Substantia nigra (tissue), 51 donors: ENCODE measurements at places on chromosomes 3 and 15.

DNA sequence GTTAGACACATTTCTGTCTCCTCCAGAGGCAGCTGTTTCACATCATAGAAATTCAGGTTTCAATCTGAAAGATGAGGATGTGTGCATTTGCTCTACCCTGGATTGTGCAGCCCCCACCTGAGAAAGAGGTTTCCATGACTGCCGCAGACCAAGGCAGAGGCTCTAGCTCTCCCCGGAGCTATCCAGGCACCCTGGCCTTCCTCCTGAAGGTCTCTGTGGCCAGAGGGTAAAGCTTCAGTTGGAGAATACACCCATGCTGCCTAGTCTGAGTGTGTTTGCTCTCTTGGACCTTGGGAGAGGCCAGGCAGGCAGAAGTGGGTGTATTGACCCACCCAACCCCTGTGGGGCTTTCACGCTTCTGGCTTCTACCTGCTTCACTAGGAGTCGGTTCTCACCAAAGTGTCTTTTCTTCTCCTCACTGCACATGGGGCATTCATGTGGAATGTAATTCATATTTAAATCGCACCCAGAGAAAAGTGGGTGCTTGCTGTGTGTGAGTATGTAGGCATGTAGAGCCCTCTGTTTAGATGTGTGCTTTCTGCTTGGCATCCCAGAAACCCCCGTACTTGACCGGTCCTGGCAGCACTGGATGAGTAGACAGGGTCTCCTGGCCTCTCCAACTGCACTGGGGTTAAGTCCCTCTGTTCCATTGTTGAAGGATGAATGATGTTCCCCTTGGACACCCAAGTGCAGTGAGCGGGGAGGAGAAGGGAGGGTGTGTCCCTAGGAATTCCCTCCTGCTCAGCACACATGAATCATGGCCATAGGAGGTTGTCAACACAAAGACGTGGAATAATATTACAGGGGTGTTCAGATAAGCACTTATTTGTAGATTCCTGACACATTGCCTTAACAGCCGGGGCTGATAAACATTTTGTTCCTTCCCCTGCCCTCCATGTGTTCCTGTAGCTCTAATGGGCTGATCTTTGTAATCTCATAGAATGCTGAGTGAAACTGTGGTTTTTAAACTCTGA lies 20.3 kb upstream of the RAB6B start:
- no peak for DNase-seq

DNA sequence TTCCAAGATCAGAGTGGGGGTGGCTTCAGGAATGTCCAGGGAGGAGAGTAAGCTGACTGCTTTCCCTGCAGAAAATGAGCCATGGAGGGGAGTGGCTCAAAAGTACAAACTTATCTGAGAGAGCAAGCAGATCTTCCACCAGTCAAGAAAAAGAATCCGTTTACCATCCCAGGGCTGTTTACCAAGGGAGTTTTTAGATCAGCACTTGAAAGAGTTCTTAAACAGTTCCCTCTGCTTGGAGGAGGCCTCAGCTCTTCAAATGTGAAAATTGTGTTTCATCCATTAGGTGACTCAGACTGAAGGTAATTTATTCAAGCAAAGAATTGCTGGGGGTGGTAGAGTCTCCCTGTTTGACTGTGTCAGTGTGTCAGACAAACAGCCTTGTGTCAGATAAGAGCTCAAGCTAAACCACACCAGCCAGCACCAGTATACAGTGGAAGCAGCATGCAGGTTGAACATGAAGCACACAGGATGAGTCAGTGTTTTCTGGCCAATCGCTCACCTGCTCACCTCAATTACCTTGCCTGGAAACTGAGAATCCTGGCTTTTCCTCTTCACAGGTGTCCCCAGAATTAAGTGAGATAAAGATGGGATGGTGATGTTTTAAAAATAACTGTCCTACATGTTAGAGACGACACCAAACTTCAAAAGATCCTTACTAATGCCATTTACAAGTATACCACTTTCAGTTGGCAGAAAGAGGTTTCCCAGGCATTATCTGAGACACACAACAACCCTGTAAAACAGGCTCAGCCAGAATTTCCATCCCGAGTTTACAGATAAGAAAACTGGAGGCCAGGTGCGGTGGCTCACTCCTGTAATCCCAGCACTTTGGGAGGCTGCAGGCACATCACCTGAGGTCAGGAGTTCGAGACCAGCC lies 21.7 kb downstream of the SH3BP5 start:
- DNase-seq, result no peak

DNA sequence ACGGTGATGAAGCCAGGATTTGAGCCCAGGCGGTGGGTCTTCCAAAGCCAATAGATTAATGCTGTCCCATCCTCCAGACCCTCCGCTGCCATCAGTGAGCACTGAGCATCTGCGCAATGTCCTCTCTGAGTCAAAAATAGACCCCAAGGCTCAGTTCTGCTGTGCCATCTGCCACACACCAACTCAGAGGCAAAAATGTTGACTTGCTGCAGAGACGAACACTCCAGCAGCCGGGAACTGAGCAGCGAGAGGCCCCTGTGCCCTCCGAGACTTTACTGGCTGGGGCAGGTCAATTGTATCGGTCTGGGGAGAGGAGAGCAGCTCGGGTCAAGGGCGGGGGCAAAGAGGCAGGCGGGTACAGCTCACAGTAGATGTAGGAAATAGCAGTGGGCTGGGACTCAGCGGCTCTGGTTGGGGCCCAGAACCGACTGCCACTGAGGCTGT lies 41.5 kb upstream of the ATP2B2 start:
- no peak for DNase-seq

DNA sequence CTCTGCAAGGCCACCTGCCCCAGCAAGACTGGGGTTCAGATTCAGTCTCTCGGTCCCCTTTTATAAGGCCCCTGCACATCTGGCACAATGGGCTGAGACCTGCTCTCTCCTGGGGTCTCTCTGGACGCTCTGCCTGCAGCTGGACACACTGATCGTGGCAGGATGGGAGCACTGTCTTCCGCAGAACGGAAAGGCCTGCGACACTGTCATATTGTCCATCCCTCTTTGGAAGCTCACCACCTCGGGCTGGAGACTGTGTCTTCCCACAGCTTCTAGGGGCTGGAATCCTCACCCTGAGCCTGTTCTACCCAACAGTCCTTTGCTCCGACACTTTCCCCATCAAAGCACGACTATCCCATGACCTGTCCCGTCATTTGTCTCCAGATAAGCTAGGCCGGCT lies 11.5 kb upstream of the IGDCC4 start:
- no peak for DNase-seq

DNA sequence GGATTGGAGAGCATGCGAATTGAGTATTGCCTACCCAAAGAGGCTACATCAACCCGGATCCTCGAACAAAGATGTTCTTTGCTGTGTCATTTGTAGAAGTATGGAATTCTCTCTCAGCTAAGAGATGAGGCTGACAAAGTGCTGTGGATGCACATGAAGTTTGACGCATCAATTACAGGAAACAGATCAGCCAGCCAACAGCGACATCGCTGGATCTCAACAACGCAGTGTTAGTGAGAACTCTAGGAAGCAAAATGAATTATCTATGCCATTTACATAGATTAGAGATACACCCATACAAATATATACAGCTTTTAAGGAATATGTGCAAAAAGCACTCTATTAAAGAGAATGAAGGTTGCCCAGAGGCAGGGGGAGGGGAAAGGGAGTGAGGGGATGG lies 160.6 kb upstream of the RGMA start:
- no peak for DNase-seq

DNA sequence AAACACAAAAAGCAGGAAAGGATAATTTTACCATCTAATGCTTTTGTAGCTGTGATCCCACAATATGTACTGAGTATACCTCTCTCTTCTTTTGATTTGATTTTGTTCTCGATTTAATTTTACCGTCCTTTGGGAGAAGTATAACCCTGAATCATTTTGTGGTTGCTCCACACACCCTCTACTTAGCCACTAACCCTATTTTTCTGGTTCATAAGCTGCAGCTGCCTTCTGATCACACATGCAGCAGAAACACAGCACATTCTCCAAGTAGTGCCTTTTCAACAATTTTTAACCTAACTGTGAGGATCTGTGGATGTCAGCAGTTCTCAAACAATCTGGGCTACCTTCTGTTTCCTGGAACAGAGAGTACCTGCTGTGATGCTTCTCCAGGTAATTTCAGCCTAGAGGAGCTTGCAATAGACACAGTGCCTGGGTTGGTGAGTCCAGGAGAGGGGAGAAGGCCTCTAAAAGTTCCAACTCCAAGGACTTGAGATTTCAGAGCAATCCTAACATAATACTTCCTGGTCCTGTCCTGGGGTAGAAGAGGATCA lies 40.3 kb downstream of the HGD start:
- no peak for DNase-seq

- DNase-seq, result no peak
Measured at GRCh38 chr3:46272028-46272451, 29.8 kb downstream of the CCR3 start.

GRCh38 chr3:8509961-8510360 lies 8.3 kb downstream of the LMCD1 start:
- no peak for DNase-seq

DNA sequence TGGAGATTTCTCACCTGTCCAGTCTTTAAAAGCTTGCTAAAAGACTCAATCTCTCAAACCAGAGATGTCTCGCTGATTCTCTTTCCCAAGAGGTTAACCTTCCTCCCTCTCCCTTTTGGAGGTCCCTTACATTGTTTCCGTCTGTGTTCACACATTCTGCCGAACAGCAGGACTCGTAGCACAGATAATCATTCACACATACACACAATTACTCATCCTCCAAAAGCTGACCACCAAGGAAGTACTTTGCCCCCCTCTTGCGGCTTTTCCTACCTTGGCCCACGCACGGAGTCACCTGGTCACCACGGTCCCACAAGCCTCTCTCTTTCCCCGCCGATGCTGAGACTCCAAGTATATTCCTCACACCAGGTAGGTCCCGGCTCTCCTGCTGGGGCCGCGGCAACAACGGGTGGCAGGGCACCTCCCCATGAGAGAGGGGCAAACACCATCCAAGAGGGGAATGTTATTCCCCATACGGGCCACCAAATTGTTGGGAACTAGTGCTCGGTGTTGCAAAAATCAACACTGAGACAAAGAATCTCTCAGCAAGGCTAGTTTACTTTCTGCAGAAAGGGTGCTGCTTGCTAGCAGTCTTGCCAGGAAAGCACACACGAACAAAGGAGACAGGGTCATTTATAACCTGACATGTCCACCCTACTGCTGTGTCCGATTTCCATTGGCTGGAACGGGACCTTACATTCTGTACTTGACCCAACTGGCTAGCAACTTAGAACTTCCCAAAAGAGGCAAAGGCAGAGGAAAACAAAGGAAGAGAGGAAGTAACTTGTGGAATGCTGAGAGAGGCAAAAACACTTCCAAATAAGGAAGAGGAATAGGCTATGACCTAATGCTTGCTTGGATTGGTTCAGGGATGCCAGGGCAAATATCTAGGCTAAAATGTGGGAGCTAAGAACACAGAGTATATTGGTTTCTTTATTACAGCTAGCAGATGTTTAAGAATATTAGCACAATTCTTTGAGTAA lies 102.1 kb upstream of the NECTIN3 start:
- no peak for DNase-seq
